ENCODE measurements at places on chromosomes 1 and 21. TPM values are rescaled to one million over a fixed set of nuclear protein-coding genes. Genes with fewer than 3 reads are reported as not detected.

DNA sequence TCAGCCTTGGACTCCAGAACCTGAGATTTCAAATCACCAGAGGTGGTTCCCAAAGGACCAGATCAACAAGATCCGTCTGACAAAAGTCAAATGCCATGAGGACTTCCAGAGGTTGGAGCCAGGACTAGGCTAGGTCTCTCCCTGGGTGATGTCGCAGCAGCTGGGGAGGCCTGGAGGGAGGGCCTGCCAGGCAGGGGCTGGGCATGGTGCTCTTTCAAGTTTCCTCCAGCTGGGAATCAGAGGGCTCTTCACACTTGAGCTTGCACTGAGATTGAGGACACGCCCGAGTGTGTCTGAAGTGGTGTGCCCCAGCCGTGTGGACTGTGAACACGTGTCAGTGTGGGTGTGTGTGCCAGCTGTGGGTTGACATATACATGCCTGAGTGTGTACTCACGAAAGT lies 21.3 kb upstream of the RSPO1 start:
- DNase-seq = no peak

- DNase-seq = no peak
Observed at GRCh38 chr21:36949171-36950141, 17.0 kb downstream of the HLCS start.

DNA sequence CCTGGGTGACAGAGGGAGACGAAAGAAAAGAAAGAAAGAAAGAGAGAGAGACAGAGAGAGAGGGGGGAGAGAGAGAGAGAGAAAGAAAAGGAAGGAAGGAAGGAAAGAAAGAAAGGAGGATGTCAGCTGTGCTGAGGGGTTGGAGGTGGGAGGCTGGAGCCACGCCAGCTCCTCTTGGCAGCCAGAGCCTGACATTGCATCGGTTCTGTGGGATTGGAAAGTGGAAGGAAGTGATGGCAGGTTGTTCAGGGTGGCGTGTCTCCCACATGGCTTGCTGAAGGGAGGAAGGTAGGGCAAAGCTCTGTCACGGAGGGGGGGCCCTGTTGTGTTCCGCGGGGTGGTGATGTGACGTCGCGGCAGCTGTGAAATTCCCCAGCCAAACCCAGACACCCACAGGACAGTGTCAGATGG lies 30.7 kb downstream of the EIF2D start:
- DNase-seq = no peak

- no peak for DNase-seq
Observed at GRCh38 chr21:18744840-18745239, 341.3 kb upstream of the TMPRSS15 start.

DNA sequence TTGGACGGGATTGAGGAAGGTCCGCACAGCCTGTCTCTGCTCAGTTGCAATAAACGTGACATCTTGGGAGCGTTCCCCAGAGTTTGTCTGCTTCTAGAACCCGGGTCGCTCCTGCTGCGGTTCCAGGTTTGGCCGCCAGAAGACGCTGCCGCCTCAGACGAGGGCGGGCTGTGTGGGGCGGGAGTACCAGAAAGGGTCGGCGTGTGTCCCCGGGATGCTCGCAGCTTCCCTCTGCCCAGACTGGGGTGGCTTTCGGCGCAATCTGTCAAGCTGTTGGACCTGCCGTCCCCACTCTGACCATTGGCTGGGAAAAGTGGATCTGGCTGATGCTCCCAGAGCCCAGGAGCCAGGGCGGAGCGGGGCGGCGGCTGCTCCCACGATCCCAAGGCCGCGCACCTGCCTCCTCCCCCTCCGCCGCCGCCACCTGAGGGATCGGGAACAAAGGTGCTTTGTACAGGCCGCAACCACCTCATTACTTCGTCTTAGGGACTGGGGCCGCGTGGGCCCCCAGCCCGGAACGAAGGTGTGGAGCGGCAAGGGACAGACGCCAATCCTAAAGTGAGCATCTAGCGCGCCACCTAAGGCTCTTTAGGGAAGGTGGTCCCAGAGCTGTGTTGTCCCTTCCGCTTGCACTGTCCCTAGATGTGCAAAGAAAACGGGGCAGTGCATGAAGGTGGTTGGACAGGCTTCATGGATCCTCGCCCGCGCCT lies 683 bp upstream of the EFNA4 start:
- DNase-seq = no peak

GRCh38 chr1:15592285-15592684 lies 7.4 kb upstream of the AGMAT start:
- DNase-seq = no peak

- no peak for DNase-seq
Observed at GRCh38 chr21:34989337-34990151, 59.6 kb downstream of the RUNX1 start.

DNA sequence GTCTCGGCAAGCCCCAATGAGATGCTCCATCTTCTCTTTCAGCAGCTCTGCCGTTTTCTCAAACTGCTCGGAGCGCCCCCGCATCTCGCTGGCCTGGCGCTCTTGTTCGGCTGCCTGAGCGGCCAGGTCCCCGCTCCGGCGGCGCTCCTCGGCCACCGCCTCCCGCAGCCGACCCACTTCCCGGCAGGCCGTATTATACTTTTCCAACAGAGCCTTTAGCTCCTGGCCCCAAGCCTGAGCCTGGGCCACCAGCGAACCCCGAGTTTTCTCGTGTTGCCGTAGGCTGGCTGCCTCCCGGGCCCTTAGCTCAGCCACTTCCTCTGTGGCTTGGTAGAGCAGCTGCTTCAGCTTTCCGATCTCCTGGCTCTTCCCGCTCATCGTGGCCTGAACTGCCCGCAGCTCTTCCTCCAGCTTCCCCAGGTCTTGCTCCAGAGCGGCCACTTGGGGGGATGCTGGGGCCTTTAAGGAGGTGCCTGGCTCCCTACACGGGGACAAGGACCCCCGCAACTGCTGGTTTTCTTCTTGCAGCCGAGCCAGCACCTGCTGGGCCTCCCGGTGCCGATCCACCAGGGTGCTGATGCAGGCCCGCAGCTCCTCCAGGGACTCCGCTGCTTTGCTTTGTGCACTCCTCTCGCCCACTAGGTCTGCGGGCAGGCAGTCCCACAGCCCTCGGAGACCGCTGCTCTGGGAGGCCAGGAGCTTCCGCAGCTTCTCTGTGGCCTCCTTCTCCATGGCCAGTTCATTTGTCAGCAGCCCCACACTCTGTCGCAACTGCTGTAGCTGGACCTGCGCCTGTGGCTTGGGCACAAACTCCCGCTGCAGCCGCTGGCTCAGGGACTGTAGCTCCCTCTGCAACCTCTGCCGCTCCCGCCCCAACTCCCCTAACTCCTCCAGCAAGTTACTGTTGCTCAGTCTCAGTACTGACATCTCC lies 13.4 kb upstream of the PIAS3 start:
- no peak for DNase-seq

DNA sequence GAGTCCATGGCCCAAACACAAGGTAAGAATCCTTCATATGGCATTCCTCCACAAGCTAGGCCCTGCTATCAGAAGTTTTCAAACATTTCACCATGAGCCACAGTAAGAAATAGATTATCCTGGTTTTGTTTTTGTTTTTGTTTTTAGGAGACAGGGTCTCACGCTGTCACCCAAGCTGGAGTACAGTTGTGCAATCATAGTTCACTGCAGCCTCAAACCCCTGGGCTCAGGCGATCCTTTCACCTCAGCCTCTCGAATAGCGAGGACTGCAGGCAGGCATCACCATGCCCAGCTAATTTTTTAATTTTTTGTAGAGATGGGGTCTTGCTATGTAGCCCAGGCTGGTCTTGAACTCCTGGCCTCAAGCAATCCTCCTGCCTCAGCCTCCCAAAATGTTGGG lies 218.8 kb downstream of the TOMM20 start:
- DNase-seq = no peak

DNA sequence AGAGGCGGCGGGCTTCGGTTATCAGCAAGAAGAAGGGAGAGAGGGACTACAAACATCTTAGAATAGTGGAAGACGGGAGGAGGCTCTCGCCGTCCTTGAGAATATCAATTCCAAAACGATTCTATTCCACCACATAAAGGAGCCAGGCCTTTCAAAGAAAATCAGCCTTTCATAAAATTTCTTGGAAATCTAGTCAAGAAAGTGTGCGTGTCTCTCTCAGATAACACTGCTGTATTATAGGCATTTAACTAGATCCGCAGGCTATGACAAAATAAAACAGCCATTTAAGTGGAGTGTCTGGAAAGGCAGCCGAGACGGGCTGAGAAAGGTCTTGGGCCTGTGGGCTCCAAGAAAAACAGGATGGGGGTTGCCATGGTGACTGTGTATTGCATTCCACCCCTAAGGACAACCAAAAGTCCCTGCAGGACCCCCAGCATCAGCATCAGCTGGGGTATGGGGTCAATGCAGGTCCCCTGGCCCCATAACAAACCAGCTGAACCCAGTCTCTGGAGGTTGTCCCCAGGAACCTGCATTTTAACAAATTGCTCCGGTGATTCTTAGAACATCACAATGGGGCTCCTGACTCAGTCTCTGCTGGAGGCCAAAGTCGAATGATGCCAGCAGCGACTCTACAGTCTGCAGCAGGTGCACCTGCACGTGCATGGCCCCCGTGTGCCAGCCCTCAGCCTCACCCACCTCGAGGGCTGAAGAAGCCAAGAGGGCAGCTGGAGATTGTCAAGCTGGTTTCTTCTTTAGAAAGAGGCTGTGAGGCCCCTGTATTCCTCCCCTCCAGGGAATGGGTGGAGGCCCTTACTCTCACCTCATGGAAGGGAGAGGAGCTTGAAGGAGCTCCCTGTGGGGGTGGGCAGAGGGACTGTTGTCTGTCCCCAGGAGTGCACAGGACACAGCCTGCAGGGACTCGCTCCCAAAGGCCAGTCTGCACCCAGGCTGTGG lies 287.4 kb downstream of the NPHP4 start:
- no peak for DNase-seq

GRCh38 chr1:97989094-97989680 lies 68.4 kb upstream of the DPYD start:
- no peak for DNase-seq

DNA sequence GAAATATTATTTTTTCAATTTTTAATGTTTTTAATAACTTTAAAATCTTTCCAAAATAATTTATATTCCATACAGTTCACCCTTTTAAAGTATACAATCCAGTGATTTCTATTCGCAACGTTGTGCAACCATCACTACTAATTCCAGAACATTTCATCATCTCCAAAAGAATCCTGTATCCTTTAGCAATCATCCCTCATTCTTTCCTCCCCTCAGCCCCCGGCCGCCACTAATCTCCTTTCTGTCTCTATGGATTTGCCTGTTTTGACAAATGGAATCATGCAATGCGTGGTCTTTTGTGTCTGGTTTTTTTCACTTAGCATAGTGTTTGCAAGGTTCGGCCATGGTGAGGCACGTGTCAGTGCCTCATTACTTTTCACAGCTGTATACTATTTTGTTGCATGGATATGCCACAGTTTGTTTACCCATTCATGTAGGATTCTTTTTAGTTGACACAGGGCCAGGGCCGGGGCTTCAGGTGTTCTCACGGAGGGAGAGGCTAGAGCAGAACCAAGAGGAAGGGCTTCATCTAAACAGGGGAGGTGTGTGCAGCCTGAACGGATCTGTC lies 40.6 kb upstream of the ZBTB40 start:
- DNase-seq = no peak

Gene FCGR3B
- not detected for total RNA-seq

Gene PTGFR
- total RNA-seq = 35.2 TPM

Gene GNAT2
- total RNA-seq = not detected

Gene CYP4A22
- total RNA-seq = not detected

Gene EXTL1
- total RNA-seq = 0.05 TPM

Gene AXDND1
- not detected for total RNA-seq
